ENCODE measurements at places on chromosomes 3 and 15. TPM values are rescaled to one million over a fixed set of nuclear protein-coding genes. Genes with fewer than 3 reads are reported as not detected.

Gene GOLGA8T
- not detected for total RNA-seq

Gene PCNP
- total RNA-seq: 145 TPM

Gene KCNH8
- total RNA-seq: not detected

Gene TASOR
- 62.5 TPM for total RNA-seq

Gene TRIM42
- total RNA-seq: not detected

Gene PRSS50
- not detected for total RNA-seq

Gene GOLGA6L10
- total RNA-seq: 2.4 TPM

Gene BTLA
- total RNA-seq: 0.42 TPM

Gene TNIK
- total RNA-seq: 17.5 TPM

DNA sequence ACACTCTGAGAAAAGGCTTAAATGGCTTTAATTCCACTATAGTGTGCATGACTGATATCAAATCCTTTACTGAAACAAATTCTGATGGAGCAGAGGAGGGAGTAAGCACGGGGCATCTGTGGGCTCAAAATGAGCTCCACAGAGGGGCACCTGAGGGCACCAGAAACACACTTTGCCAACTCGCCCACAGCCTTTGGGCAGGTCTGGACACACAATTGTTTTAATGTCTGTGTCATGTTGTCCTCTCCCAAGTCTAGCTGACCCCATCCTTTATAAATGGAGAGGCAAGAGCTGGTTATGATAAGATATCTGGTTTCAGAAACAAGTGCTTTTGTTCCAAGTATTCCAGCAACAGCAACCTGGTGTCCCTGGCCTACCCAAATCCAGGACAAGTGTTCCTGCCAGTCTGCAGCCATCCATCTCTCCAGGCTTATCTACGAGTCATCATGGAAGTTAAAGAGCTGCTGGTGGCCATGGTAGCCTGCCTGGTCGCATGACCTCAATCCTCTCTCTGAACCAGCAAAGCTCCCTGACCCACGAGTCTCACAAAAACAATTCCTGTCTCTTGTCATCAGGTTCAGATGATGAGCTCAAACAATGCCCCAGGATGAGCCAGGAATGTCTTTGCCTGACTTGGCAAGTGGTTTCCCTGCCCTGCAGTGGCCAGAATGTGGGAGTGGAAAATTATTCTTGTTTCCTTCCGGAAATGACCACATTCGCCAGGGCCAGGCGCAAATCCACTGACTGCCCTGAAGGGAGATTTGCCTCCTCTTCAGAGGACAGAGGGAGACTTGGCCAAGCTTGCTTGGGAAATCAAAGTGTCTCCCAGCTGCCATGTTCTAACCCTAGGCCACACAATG lies 64.4 kb upstream of the TPM1 start:
- H3K4me1 ChIP-seq: peaks cover 45% of the 10 kb centered on the region
- no peak overlapping the region for H3K4me3 ChIP-seq
- H3K27ac ChIP-seq: peak overlapping the region; percentile 95
- H3K36me3 ChIP-seq: no peaks in the 10 kb centered on the region
- no peak for DNase-seq

- H3K36me3 ChIP-seq: peaks cover 2% of the 10 kb centered on the region
- no peak overlapping the region for H3K4me3 ChIP-seq
- H3K4me1 ChIP-seq: no peaks in the 10 kb centered on the region
- no peaks in the 10 kb centered on the region for H3K27me3 ChIP-seq
- H3K27ac ChIP-seq: no peak overlapping the region
These were observed 37.4 kb upstream of the P2RY12 start for GRCh38 chr3:151421938-151422337.

DNA sequence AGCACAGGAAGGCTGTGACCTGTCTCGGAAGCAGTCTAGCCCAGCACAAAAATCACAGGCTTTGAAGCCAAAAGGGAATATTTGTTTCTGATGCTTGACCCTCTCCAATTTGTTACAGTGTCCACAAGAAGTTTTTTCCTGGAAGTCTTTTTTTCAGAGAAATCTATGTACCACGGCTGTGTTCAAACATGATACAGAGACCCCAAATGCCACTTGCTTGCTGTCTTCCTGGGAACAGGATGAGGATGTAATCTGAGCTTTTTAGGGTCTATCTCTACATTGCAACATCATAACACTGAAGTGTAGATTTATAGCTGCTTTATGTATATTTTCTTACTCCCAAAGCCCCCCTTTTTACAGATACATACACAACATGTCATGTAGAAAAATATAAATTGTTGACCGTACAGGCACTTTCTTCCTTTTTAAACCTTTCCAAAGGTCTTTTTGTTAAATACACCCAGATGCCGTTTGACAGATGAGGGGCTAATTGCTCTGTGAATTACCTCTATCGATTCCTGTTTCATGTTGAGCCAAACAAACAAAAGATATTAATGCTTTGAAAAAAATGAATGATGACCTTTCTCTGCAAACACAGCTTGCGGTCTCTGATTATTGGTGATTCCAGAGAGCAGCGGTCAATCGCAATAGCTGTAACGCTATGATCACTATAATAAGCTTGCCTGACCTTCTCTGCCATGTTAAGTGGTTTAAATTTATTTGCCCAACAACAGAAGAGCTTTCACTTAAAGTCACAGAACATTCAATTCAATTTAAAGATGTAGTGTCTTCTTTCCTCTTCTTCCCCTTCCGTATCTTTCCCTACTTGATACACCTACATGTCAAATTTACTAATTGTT lies 875.9 kb upstream of the NR2F2 start:
- peaks cover 35% of the 10 kb centered on the region for H3K4me1 ChIP-seq
- no peak overlapping the region for H3K27ac ChIP-seq
- no peaks in the 10 kb centered on the region for H3K36me3 ChIP-seq

DNA sequence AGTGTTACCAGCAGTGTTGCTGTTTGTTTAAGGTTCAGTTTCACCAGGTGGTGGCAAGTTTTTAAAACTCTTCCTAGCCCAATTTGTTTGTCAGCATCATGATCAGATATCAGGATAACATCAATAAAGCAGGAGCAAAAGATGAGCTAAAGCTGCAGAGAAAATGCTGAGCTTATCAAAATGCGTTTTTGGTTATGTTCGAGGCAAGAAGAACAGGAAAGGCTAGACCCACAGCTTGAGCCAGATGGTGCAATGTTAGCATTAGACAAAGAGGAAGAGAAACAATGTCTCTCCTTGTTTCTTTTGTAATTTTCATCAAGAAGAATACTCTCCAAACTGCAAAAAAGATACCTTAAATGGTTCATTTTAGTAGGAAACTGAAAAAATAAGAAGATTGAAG lies 66.2 kb downstream of the THRB start:
- H3K4me3 ChIP-seq: no peak overlapping the region
- H3K27me3 ChIP-seq: no peaks in the 10 kb centered on the region
- DNase-seq: no peak
- H3K27ac ChIP-seq: no peak overlapping the region
- H3K4me1 ChIP-seq: peaks cover 5% of the 10 kb centered on the region

- peaks cover 21% of the 10 kb centered on the region for H3K4me1 ChIP-seq
- H3K36me3 ChIP-seq: no peaks in the 10 kb centered on the region
These were observed 57.6 kb upstream of the NR2E3 start for GRCh38 chr15:71752604-71753289.

DNA sequence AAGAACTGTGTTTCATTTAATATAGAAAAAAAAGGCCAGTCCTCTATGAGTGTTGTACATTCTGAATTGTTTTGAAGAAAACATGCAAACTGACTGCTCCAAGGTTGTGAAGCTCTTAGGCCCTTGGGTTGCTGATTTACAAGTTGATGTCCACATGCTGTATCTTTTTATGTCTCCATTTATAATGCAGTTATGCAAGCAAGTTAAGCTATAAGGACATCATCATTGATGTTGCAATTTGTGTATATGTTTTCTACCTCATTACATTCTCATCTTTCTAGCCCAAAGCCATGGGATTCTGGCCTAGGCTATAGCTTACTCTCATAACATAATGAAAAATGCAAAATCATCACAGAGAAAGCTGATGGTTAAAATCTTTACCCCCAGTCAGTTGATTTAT lies 245.7 kb upstream of the AGTR1 start:
- peaks cover 4% of the 10 kb centered on the region for H3K4me1 ChIP-seq
- no peaks in the 10 kb centered on the region for H3K27me3 ChIP-seq
- H3K27ac ChIP-seq: no peak overlapping the region
- DNase-seq: no peak
- no peaks in the 10 kb centered on the region for H3K36me3 ChIP-seq
- no peak overlapping the region for H3K4me3 ChIP-seq

DNA sequence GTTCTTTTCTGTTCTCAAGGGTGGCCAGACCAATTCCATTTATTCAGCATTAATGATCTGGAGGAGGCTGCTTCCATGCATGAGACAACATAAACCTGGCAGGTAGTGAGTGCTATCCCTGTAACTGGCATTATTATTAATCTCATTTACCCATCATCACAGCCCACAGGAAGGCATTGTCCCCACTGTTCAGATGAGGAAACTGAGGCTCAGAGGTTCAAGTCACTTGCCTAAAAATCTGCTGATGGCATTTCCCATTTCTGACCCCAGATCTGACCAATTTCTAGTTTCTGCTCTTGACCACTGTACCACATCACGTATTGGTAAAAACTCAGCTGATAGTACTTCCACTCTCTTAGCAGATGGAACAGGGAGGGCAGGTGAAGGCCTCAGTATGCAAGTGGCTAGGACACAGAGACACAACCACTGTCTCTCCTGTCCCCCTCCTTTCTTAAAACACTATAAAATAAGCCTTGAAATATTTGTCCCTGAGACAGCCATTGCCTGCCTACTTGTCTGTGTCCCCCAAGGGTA lies 36.1 kb downstream of the TRANK1 start:
- H3K27me3 ChIP-seq: no peaks in the 10 kb centered on the region
- no peak overlapping the region for H3K4me3 ChIP-seq
- H3K4me1 ChIP-seq: peaks cover 21% of the 10 kb centered on the region
- DNase-seq: no peak
- H3K36me3 ChIP-seq: peaks cover 2% of the 10 kb centered on the region
- H3K27ac ChIP-seq: no peak overlapping the region

- DNase-seq: no peak
- no peaks in the 10 kb centered on the region for H3K4me1 ChIP-seq
- no peak overlapping the region for H3K4me3 ChIP-seq
- peaks cover 18% of the 10 kb centered on the region for H3K27me3 ChIP-seq
These were observed 329.0 kb upstream of the AZI2 start for GRCh38 chr3:28677581-28677980.

DNA sequence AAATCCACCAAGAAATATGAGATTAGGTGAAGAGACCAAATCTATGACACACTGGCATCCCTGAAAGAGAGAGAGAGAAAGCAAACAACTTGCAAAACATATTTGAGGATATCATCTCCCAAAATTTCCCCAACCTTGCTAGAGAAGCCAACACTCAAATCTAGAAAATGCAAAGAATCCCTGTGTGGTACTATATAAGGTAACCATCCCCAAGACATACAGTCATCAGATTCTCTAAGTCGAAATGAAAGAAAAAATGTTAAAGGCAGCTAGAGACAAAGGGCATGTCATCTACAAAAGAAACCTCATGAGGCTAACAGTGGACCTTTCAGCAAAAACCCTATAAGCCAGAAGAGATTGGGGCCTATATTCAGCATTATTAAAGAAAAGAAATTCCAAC lies 622.1 kb upstream of the LMCD1 start:
- H3K4me3 ChIP-seq: no peak overlapping the region
- no peak for DNase-seq
- H3K27ac ChIP-seq: no peak overlapping the region
- H3K4me1 ChIP-seq: no peaks in the 10 kb centered on the region
- H3K36me3 ChIP-seq: no peaks in the 10 kb centered on the region

GRCh38 chr3:50651445-50651844 lies 23.3 kb upstream of the DOCK3 start:
- H3K27me3 ChIP-seq: no peaks in the 10 kb centered on the region
- no peak overlapping the region for H3K27ac ChIP-seq
- H3K4me3 ChIP-seq: no peak overlapping the region
- DNase-seq: no peak
- peaks cover under 1% of the 10 kb centered on the region for H3K36me3 ChIP-seq

GRCh38 chr15:60121845-60122244 lies 117.7 kb downstream of the FOXB1 start:
- no peaks in the 10 kb centered on the region for H3K4me1 ChIP-seq
- H3K36me3 ChIP-seq: no peaks in the 10 kb centered on the region
- no peak overlapping the region for H3K4me3 ChIP-seq
- DNase-seq: no peak

- no peak overlapping the region for H3K4me3 ChIP-seq
- peaks cover 2% of the 10 kb centered on the region for H3K36me3 ChIP-seq
- H3K27ac ChIP-seq: no peak overlapping the region
- no peak for DNase-seq
- H3K4me1 ChIP-seq: no peaks in the 10 kb centered on the region
These were observed 334.9 kb downstream of the TBC1D5 start for GRCh38 chr3:17407576-17407975.

GRCh38 chr15:63729115-63729884 lies 104.4 kb downstream of the HERC1 start:
- no peak overlapping the region for H3K4me3 ChIP-seq
- no peaks in the 10 kb centered on the region for H3K27me3 ChIP-seq
- peak overlapping the region; percentile 9 for H3K27ac ChIP-seq
- peaks cover 3% of the 10 kb centered on the region for H3K4me1 ChIP-seq
- no peak for DNase-seq
- peaks cover 29% of the 10 kb centered on the region for H3K36me3 ChIP-seq

GRCh38 chr3:111864821-111865656 lies 6.0 kb downstream of the PHLDB2 start:
- no peaks in the 10 kb centered on the region for H3K27me3 ChIP-seq
- peaks cover 85% of the 10 kb centered on the region for H3K4me1 ChIP-seq
- peak overlapping the region; percentile 94 for H3K27ac ChIP-seq
- H3K36me3 ChIP-seq: peaks cover 8% of the 10 kb centered on the region
- H3K4me3 ChIP-seq: peak overlapping the region; percentile 99
- DNase-seq: no peak

DNA sequence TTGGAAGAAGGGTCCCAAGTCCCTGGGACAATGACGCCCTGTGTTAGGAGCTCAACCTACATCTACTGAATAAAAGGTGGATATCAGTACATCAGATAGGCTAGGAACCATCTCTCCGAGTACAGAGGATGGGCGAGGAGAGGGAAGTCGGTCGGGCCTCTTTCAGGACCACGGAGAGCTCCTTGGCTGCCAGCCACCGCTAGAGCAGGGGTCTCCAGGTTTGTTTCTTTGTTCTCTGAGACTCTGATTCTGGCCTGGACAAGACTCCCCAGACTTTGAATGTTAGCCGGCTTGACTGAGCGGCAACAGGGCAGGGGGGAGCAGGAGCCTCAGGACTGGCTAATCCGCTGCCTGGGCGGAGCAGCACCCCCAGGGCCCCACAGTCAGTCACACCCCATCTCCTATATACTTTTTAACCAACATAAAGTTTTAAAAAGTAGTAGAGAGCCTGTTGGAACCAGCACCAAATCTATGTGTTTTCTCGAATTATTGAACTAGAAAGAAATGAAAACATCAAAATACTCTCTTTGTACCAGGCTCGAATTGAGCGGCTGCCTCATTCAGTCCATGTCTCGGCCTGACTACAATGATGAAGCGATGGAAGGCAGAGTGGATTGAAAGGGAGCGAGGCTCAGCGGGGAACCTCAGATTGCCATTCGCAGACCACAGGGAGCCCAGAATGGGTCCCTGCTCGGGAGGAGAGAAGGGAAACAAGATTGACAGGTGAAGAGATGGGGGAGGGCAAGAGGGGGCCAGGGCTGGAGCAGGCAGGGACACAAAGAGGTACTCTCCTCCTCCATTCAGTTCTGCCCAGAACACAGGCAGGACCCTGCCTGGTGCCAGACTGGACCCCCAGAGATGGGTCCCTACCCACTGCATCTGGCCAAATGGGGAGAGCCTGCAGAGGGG lies 131.6 kb downstream of the TPRA1 start:
- H3K27me3 ChIP-seq: peaks cover 44% of the 10 kb centered on the region
- H3K27ac ChIP-seq: no peak overlapping the region
- peak; percentile 55 for DNase-seq

Data from chondrocyte (in vitro differentiated cells).